ENCODE measurements at places on chromosomes 3 and 15.

- no peak for DNase-seq
These were observed 13.1 kb upstream of the RAB8B start for GRCh38 chr15:63176302-63176701.

GRCh38 chr3:184740509-184741258 is 28.8 kb upstream of the MAGEF1 start:
- no peak for DNase-seq

DNA sequence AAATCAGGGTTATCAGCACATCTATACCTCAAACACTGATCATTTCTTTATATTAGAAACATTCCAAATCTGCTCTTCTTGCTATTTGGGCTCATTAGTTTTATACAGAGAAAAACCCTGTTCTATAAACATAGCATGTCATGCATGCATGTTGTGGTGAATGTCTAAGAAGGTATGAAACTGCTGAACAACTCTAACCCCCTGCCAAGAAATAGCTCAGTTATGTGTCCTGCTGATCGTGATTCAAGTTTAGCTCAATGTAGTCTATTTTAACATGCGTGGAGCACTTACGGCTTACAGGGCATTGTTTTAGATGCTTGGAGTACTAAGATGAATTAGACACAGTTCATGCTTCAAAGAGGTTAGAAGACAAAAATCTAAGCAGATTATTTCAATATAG is 35.8 kb downstream of the MYH15 start:
- DNase-seq: no peak

DNA sequence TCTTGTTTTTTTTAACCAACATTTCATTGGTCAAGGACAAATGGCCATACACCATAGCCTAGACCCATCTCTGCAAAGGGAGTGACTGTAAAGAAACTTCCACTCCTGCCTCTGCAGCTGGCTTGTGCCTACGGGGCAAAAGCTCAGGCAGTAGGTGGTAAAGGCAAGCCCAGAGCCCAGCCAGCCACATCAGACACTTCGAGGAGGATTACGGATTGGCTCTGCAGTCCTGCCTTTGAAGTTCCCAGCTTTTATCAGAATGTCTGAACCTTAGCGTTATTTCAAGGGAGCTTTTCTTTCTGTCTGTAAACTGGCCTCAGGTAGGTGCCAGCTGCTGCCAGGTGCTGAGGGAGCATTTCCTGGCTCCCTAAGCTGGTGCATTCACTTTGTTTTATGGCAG is 15.6 kb downstream of the ZNF710 start:
- DNase-seq: no peak

DNA sequence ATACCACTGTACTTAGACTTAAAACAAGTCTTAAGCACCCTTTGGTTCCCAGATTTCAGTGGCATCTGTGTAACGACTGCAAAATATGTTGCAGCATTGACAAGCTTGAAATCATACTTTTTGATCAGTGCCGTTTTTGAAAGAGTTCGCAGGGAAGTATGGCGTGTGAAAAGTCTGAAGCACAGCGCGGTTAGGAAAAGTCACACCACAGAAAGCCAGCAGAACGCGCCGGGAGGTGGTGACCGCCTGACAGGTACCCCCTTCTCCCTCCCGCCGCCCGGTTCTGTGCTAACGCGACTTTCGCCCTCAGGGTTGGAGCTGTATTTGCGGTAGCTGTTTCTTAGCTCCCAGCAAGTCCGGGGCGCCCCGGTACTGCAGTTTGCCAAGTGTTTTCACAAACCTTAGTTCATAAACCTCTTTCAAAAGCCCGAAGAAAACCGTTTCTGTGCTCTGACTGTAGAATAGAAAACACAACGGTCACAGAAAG is 481 bp upstream of the CRYBG3 start:
- peak; percentile 63 for DNase-seq

DNA sequence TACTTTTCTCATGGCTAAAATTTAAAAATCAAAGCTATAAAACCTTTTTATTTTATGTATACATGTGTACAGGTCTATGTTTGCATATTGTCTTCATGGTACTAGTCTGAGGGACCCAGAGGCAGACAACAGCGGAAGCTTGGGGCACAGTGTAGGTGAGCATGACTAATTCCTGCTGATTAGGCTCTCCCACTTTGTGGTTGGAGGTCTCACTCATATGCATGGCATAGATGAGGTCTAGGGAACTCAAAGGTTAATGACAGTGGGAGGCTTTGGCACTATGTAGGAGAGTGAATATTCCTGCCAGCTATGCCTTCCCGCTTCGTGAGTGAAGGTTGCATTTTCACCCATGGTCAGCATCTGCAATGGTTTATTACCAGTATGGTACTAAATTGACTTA is 47.5 kb upstream of the AADACL2 start:
- DNase-seq: no peak
